Lower leg skin (tissue), 4 donors: ENCODE measurements at places on chromosomes 1 and 21. TPM values are rescaled to one million over a fixed set of nuclear protein-coding genes. Genes with fewer than 3 reads are reported as not detected.

DNA sequence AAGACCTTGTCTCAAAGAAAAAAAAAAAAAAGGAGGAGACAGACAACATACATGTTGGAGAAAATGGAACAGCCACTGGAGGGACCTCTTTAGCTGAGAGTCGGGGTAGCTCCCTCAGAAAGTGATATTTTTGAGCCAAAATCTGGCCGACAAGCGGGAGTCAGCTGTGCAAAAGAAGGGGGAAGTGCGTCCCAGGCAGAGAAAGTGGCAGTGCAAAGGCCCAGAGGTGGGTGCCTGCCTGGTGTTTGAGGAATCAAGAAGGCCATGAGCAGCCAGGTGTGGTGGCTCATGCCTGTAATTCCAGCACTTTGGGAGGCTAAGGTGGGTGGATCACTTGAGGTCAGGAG lies 6.1 kb upstream of the CROCC start:
- DNase-seq: no peak

GRCh38 chr1:166193057-166193698 lies 26.4 kb upstream of the FAM78B start:
- DNase-seq: no peak

DNA sequence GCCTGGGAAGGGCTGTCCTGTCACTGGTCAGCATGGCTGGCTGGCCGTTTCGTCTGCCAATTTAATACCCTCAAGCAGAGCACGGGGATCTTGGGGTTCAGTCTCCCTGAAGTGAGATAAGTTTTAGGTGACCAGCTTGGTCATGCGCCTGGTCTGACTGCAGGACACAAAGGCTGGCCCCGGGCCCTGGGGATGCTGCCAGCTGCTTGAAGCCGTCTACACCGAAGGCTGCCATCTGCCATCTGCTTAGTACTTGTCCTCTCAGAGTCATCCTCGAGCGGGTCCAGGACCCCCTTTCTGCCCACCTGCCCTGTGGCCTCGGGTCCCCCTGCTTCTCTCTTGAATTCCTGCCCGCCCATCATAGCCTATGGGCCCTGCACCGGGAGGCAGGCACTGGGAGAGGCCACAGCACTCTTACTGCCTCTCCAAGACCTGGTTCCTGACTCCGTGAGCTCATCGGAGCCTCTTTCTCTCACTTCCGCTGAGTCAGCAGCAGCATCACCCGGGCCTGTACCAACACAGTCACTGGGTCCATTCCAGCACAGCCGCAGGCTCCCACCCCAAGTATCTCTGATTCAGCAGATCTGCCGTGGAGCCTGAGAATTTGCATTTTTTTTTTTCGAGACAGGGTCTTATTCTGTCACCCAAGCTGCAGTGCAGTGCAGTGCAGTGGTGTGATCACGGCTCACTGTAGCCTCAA lies 7.0 kb downstream of the FBLIM1 start:
- no peak for DNase-seq

DNA sequence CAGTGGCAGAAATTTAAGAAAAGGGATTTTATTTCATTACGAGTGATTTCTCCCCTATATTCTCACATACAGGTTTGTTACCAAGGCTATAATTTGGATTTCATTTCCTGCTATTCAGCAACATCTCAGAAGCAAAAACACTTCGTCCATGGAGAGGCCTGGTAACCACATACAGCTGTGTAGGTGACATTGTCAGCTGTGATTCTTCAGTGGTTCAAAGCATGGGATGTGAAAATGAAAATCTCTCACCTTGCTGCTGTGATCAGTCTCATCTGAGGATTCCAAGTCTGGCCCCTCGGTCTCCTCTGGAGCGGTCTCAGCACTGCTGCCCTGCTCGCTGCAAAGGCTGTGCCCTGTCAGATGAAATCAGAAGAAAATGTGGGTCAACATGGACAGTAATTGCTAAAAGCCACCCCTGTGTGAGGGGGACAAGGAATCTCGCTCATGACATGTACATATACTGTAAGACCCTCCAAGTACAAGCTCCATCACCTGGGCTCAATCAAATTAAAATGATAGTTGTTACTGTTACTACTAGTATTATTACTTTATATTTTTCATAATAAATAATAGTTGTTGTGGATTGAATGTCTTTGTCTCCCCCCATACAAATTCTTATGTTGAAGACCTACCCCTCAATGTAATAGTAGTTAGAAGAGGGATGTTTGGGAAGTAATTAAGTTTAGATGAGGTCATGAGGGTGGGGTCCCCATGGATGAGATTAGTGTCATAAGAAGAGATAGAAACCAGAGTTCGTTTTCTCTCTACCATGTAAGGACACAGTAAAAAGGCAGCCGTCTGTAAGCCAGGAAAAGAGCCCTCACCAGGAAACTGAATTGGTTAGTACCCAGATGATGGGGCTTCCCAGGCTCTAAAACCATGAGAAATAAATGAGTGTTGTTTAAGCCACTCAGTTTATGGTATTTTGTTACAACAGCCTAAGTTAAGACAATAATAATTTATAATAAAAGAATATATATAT lies 126.7 kb upstream of the KRTAP19-8 start:
- no peak for DNase-seq

DNA sequence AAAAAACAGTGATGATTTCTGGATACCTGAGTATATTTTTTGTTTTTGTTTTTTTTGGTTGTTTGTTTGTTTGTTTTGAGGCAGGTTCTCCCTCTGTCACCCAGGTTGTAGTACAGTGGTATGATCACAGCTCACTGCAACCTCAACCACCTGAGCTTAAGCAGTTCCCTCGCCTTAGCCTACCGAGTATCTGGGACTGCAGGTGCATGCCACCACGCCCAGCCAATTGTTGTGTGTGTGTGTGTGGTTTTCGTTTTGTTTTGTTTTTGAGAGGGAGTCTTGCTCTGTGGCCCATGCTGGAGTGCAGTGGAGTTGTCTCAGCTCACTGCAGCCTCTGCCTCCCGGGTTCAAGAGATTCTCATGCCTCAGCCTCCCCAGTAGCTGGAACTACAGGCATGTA lies 55.3 kb upstream of the RCC1 start:
- no peak for DNase-seq

DNA sequence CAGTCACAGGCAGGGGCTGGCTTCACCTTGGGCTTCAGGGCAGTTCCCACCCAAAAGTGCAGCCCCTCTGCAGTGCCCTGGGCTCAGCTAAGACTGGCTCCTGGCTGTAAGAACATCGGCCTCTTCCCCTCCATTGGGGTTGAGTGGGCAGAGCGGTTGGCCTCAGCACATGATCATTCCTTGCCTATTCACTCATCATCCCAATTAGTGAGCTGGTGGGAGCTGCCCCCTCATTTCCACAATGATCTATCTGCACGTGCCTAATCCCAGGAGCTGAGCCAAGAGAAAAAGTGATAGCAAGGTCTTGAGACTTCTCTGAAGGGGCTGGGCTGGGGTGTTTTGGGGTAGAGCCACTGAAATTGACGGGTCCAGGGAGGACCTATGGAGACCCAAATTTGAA lies 133.6 kb downstream of the SYF2 start:
- no peak for DNase-seq

DNA sequence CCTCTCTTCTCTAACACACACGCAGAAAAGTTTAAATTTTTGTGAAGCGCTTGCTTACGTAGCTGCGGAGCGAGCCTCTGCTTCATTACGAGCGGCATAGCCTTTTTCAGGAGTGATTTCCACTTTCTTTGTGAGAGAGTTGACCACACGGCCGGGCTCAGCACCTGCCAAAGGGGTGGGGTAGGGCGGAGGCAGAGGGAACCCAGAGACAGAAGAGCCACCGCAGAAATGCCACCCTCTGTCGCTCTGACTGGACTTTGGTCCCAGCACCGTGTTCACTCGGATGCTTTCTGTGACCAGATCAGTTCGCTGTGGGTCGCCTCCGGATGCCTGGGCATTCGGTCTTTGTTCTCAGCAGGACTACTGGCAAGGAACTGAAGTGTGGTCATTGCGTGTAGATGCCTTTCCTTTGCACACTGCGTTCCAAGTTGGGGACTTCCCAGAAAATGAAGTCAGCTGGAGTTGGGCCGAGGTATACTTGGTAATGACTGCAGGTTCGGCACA lies 883 bp downstream of the CHODL start:
- DNase-seq: no peak

GRCh38 chr1:108828074-108828961 lies 28.6 kb downstream of the AKNAD1 start:
- DNase-seq: peak; percentile 96

GRCh38 chr1:162297208-162297607 lies 79.4 kb downstream of the SPATA46 start:
- DNase-seq: no peak

DNA sequence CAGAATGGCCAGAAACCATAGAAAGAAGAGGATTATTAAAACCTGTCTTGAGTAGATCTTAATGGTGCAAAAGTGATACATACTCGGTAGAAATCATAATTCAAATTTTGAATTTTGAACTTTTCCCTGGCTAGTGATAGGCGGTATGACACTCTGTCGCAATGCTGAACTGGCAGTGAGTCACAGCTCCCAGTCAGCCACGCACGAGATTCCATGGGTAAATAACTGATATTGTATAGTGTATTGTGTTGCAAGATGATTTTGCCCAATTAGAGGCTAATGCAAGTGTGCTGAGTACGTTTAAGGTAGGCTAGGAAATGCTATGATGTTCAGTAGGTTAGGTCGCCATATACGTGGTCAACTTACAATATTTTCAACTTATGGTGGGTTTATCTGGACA lies 207.0 kb downstream of the SIPA1L2 start:
- DNase-seq: no peak

DNA sequence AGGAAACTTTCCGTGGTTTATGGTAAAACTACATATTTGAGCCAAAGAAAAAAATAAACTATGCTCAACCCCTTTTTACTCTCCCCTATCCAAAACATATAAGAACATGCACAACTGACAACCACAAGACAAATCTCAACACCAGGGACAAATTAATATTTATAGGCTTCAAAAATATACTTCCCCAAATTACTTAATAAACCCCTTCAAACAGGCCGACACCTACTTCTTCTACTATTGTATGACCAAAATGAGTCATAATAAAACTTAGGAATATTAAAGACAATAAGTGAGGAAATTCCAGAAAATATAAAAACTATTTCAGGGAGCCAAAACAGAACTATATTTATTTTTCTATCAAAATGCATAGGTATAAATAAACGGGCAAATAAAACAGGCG lies 71.5 kb downstream of the TGFBR3 start:
- no peak for DNase-seq

DNA sequence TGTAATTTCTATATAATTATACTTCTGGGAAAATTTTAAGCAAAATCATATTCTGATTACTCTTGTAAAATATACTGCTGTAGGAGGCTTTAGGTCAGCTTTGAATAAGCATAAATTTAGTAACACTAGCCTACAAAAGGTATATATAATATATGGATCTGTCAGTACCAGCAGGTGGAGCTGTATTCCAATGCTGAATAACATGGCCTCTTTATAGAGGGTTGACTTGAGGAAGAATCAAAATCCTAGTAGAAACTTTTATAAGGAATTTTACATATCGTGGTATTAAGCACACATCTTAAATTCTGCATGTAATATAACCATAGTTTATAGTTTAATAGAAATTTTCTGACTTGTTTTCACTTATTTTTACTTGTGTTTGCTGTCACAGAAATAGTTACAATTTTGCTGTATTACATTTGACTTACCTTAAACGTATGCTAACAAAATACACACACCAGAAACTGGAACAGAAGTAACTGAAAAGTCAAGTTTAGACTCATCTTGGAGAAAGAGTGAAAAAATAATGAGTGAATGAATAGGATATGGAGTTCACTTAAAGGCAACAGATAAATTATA lies 79.3 kb downstream of the HMCN1 start:
- peak; percentile 22 for DNase-seq

- no peak for DNase-seq
These were observed 157.6 kb upstream of the IVNS1ABP start for GRCh38 chr1:185474440-185475149.

DNA sequence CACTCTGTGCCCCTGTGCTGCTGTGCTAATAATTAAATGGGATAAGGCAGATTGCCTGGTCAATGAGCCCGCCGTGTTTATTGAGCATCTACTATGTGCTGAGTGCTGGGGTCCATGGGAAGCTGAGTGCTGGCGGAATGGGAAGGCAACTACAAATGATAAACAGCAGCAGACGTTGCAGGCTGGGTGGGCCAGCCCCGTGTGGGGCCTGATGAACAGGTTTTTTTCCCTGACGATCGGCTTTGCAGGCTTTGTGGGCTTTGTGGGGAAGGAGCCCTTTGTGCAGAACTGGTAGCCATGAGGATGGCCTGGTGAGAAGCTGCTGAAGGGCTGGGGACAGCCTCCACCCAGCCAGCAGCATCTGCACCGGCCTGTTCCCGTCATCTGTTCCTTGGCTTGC lies 3.5 kb downstream of the PDE9A start:
- no peak for DNase-seq

GRCh38 chr1:10851024-10852013 lies 54.9 kb upstream of the CASZ1 start:
- no peak for DNase-seq

DNA sequence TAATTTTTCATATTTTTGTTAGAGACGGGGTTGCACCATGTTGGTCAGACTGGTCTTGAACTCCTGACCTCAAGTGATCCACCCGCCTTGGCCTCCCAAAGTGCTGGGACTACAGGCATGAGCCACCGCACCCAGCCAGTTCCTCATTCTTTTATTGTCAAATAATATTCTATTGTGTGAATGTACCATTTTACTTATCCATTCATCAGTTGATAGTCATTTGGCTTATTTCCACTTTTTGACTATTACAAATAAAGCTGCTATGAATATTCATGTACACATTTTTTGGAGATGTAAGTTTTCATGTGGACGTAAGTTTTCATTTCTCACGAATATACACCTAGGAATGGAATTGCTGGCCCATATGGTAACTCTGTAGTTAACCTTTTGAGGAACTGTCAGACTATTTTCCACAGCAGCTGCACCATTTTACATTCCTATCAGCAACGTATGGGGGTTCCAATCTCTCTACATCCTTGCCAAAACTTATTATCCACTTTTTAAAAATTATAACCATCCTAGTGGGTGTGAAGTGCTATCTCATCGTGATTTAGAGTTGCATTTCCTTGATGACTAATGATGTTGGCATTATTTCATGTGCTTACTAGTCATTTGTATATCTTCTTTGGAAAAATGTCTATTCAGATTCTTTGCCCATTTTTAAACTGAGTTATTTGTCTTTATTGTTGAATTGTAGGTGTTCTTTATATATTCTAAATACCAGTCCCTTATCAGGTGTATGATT lies 12.7 kb downstream of the PACC1 start:
- peak; percentile 45 for DNase-seq

- no peak for DNase-seq
These were observed 124.9 kb upstream of the TNFSF4 start for GRCh38 chr1:173332026-173332425.

CLDN19 gene
- 0.12 TPM for total RNA-seq

AHDC1 gene
- total RNA-seq: 37.7 TPM

HSD3B1 gene
- total RNA-seq: 1.6 TPM

AMY1B gene
- total RNA-seq: not detected

KRTAP10-6 gene
- total RNA-seq: not detected
